ENCODE measurements at places on chromosomes 12 and 14.

DNA sequence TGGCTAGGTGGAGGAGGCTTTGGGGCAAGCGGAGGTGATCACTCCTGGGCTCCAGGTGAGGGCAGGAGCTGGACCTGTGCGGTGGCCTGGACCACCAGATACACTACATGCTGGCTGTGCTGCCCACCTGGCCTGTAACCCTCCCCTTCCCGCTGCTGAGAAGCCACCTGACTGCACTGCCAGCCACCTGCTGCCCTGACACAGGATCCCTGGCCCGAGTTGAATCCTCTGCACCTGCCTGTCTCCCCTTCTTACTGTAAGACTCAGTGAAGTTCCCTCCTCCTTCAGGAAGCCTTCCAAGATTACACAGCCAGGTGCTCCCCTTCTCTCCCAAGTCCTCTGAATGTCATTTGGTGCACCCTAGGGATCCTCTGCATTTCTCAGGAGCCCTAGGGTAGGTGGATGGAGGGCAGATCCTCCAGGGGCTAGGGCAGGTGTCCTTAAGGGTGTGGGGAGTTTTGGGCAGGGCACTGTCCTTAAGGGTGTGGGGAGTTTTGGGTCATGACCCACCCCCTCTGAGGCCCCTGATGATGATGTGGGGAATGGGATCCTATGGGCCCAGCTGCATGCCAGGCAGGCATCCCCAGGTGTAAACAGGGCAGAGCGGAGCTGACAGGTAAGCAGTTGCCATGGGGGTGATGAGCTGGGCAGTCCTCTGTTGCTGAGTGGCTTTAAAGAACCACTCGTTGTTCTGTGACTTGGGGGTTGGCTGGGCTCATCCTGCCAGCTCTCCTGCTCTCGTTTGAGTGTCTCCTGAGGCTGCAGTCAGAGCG lies 6.7 kb upstream of the MTA1 start:
- no peak for DNase-seq

- peak; percentile 10 for DNase-seq
These were observed 24.2 kb upstream of the NOVA1 start for GRCh38 chr14:26621807-26622560.

GRCh38 chr12:70557583-70558191 lies 79.5 kb downstream of the PTPRB start:
- no peak for DNase-seq

GRCh38 chr12:5864972-5865371 lies 80.1 kb downstream of the ANO2 start:
- no peak for DNase-seq

GRCh38 chr14:105472486-105472991 lies 2.1 kb upstream of the CRIP2 start:
- DNase-seq = no peak

DNA sequence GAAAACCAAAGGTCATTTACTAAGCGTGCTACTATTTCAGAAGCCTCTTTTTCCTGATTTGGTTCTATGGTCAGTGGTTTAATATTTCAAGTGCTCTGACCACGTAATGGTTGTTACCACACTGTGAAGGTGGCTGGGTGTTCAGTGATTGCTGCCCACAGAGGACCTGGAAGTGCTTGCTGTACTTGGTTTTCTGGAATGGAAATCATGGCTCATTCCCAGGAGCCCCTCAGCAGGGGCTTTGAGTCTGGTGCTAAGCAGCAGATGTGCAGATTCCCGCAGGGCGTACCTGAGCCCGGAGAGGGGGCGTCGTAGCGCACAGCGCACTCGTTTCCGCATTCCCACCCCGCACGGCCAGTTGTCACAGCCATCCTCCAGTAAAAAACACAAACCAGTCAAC lies 50.5 kb downstream of the TRAF3 start:
- peak; percentile 36 for DNase-seq

DNA sequence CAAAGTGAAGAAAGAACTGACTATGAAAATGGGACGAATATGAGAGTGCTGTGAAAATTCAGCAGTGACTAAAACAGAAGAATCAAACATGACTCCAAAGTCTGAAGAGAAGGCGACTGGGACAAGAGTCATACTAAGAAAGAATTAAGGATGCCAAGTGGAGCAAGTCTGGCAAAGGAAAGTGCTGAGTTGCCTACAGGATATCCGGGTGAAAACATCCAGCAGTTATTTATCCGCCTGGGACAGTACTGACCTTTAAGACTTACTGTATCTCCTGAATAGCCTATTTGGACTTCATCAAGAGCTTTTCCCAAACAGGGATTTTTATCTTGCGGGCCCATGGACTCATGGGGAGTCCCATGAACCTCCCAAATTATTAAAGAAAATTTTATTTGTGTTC lies 41.1 kb downstream of the KICS2 start:
- DNase-seq = peak; percentile 60
